ENCODE measurements at places on chromosomes 13 and 19.

DNA sequence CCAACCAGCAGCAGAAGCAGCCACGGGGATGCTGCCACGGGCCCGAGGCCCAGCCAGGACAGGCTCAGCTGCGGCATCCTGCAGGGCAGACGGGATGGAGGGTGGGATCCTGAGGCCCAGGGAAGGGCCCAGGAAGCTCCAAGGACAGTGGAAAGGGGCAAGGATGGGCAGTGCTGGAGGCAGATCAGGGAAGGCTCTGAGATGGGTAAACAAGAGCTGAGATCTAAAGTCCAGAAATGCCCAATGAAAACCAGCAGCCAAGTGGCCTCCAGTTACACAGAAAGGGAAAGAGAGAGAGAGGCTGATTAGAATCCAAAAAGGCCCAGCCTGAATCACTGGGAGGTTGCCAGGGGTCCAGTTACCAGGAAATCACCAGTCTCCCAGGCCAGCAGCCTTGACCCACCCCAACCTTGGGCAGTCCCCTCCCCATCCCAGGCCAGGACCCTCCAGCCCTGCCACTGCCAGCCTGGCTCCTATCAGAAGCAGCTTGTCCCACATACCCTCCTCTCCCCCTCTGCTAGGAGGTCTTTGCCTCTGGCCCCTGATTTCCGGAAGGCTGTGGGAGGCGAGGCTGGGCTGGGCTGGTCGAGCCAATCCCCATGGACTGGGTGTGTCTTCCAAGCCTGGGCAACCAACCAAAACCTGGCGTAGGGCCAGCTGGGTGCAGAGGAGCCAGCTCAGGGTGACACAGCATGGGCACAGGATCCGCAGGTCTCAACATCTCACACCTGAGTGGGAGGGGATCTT, at the start of gene CYP4F11:
Gene CYP4F11, minus strand, starts transcription at position 198 of the 747 bp plus-strand sequence. Its CDS starts 121 bp downstream, at position 77.
- no peak for DNase-seq

- DNase-seq: no peak
These were observed 3.6 kb downstream of the PSMC4 start for GRCh38 chr19:39974377-39975155.

DNA sequence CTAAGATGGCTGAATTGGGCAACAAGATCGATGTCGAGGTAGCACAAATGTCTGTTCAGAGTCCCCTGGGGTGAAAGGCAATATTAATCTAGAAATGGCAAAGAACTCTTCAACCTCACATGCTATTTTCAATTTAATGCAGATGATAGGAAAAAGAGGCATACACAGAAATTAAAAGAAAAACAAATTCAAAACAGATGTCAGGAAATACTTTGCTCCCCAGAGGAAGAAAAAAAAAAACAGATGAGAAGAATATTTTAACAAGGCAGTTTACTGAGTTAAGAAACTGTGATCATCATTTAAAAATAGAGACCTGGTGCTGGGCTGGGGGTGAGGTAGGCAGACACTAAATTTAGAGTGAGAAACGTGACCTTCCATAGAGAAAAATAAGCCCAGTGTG, 421.9 kb upstream of the ARGLU1 start:
- DNase-seq: no peak

DNA sequence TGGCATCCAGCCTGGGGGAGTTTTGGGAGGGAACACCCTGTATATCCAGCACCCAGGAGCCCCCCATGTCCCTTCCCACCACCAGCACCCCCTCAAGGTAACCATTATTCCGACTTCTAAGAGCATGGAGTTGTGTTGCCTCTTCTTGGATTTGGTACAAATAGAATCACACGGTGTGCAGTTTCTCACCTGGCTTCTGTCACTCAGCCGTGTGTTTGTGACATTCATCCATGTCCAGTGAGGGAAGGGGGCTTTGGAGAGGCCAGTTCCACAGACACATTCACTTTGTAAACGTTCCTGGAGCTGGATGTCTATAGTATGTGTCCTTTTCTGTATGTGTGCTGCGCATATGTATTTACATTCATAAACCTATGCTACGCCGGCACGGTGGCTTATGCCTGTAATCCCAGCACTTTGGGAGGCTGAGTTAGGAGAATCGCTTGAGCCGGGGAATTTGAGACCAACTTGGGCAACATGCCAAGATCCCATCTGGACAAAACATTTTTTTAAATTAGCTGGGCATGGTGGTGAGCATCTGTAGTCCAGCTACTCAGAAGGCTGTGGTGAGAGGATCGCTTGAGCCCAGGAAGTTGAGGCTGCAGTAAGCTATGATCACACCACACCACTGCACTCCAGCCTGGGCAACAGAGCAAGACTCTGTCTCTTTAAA, 36.6 kb downstream of the MYH14 start:
- no peak for DNase-seq

GRCh38 chr19:19269952-19270694, 3.0 kb downstream of the TM6SF2 start:
- no peak for DNase-seq

- DNase-seq: no peak
These were observed 15.3 kb downstream of the NACC1 start for GRCh38 chr19:13133241-13133870.

- DNase-seq: no peak
These were observed 2.4 kb downstream of the ELAVL3 start for GRCh38 chr19:11478167-11479089.

All from neural progenitor cell (in vitro differentiated cells).